ENCODE measurements at places on chromosomes 13 and 19. TPM values are rescaled to one million over a fixed set of nuclear protein-coding genes. Genes with fewer than 3 reads are reported as not detected.

Gene TPTE2
- not detected for total RNA-seq

Gene MIA
- 4.6 TPM for total RNA-seq

Gene CCDC194
- not detected for total RNA-seq

Gene FBXW9
- 4.8 TPM for total RNA-seq

Gene SMIM44
- not detected for total RNA-seq

Gene ZMYM2
- total RNA-seq: 72.3 TPM

Gene STOML3
- total RNA-seq: not detected

Gene MUC16
- total RNA-seq: not detected

Data from articular chondrocyte of knee joint (primary cell).